ENCODE measurements at places on chromosomes 12 and 14.

GRCh38 chr12:5260591-5261086 is 171.3 kb upstream of the NTF3 start:
- no peak for DNase-seq

DNA sequence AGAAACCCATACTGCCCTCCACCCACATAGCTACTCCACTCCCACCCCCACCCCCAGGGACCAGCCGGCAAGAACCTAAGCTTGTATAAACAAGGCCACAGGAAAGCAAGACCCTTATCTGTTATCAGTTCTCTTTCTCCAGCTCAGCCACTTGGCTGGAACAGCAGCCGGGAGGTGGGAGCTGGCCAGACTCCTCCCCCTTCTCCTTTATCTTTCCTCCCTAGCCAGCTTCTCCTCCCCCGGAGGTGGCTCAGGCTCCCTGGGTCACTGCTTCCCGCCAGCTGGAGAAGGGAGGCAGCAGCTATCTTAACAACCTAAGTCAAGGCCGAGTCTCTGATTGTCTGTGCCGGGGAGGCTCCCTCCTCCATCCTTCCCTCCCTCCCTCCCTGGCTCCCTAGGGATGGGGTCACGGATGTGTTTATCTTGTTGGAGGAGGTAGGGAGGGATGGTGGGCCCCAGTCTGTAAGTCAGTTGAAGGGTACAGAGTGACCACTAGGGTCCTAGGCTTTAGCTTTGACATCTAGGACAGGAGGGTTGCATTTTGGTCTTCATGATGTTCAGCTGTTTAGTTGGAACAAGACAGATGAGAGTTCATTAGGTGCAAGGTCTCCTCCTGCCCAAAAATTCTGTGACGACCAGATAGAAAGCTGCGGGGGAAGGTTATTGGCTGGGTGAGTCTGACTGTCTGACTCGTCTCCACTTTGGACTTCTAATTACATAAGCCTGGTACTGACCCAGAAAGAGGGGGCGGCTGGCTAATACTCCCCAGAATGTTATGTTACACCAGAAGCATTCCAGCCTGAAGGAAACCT is 29.7 kb downstream of the ZFP36L1 start:
- peak; percentile 95 for DNase-seq

- no peak for DNase-seq
These were observed 3.1 kb upstream of the CREBL2 start for GRCh38 chr12:12608557-12608957.

DNA sequence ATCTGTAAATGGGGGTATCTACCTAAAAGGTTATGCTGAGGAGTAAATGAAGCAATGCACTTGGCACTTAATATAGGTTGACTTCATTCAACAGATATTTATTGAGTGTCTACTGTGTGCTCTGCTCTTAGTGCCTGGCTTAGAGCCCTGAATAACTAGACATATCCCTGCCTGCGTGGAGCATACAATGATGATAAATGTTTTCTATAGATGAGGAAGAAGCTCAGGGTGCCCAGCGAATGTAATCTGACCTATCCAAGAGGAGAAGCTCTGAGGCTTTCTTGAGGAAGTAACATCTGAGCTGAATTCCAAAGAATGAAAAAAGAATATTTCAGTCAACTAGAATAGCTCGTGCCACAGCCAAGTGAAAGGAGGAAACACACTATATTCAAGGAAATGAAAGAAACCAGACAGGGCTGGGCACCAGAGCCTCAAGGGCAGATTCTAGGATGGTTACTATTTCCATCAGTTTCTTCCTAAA is 17.9 kb upstream of the HIGD1C start:
- DNase-seq: no peak

GRCh38 chr12:91897025-91897515 is 248.6 kb downstream of the BTG1 start:
- no peak for DNase-seq

DNA sequence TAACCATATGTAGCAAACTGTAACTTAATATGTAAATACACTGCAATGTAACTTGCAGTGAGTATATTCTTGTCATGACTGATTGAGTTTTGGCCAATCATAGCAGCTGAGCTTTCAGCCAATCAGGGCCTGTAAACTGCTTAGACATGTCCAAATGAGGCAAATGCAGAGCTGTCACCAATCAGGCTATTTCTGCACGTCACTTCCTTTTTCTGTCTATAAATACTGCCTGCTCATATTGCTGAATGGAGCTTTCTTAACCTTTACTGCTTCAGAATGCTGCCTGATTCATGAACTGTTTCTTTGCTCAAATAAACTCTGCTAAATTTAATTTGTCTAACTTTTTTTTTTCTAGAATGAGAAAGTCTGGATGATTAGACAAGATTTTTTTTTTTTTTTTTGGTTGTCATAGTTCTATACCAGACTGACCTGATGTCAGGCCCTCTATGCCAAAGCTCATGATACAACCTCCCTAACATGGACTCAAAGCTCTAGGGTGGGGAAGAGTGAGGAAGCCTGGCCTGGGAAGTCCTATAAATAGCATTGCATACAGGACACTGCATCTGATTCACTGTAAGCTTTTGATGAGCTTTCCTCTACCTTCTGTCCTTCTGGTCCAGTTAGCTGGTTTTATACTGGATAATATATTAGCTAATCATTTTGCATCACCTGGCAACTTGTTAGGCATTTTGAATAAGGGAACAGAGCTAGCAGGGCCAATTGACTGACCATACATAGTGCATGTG is 12.0 kb downstream of the MGP start:
- no peak for DNase-seq

- no peak for DNase-seq
These were observed 22.2 kb downstream of the VCPKMT start for GRCh38 chr14:50094056-50094755.

- DNase-seq: no peak
These were observed 201.7 kb downstream of the NUAK1 start for GRCh38 chr12:105937009-105937408.

DNA sequence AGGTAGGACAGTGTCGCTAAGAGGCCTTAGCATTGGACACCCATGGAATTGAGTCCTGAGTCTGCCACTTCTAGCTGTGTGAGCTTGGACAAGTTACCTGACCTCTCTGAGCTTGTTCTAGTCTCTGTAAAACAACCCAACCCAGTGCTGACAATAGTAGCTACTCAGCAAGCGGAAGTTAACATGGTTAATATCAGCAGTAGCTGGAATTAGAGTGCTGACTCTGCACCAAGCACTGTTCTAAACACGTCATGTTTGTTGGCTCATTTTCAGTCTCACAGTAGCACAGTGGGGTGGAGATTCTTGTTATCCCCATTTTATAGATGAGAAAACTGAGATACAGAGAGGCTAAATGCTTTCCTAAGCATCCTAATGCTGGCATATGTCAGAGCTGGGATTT is 47.5 kb upstream of the RIN3 start:
- DNase-seq: no peak

GRCh38 chr12:77299001-77299400 is 233.6 kb upstream of the E2F7 start:
- no peak for DNase-seq

DNA sequence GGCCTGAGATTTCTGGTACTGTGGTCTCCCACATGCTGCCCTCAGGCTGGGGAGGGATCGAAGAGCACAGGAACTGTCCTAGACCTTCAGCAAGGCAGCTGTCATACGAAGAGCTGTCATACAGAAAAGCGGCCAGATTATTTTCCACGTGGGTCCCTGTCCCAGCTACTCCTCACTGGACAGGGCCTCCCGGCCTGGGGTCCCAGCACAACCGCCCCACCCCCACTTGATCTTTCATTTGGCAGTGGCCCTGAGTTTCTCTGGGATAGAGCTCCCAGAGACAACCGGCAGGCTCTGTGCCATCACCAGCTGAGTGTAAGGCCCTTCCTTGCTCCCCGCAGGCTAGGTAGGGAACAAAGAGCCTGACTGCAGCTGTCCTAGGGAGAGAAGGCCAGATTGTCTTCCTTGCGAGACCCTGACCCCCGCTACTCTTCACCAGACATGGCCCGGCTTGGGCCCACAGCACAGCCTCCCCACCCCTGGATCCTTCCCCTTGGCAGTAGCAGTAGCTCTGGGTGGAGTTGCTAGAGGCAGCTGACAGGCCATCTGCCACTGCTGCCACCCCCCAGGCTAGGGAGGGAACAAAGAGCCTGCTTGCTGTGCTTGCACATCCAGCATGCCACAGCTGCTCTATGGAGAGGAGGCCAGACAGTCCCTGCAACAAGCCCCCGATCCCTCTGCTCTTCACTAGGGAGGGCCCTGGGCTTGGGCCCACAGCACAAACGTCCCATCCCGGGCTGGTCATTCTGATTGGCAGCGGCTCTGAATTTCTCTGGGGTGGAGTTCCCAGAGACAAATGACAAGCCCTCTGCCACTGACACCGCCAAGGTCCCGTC is 3.1 kb upstream of the OR4N2 start:
- no peak for DNase-seq

GRCh38 chr12:129075460-129076208 is 222.4 kb downstream of the GLT1D1 start:
- DNase-seq: no peak

GRCh38 chr14:69303086-69303485 is 43.1 kb downstream of the GALNT16 start:
- no peak for DNase-seq

DNA sequence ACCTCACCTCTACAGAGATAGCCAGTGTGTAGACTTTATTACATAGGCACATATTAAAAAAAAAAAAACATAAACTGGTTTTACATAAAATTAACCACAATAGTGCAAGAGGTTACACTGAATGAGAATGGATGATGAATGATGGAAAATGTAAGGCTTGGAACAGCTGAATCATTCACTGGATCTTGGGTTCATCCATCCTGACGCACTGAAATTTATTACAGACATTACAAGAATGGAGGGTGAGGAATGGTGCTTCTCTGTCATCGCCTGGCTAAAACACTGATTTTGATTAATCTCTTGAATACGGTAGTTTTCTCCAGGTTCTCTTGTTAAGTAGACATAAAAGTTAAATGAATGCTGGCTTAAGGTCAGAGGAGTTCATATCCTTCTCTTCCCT is 40.0 kb upstream of the GTF2A1 start:
- DNase-seq: no peak

DNA sequence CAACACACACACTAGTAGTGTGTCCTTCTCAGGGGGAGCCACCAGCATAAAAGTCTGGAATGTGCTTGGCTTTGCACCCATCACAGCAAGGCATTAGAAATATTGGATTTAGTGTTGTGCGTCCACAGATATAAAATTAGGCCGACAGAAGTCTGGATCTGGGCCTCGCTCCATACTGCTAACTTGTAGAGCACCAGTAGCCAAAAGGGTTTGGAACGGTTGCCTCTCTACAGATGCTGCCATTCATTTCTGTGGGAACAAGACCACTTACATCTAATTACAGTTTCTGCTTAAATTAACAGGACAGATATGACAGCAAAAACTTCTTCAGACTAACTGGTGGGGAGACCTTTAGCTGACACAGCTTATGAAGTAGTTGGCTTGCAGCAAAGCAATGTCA is 94.2 kb downstream of the EXOC5 start:
- DNase-seq: no peak

- DNase-seq: no peak
These were observed 7.8 kb upstream of the DTD2 start for GRCh38 chr14:31465111-31465510.

DNA sequence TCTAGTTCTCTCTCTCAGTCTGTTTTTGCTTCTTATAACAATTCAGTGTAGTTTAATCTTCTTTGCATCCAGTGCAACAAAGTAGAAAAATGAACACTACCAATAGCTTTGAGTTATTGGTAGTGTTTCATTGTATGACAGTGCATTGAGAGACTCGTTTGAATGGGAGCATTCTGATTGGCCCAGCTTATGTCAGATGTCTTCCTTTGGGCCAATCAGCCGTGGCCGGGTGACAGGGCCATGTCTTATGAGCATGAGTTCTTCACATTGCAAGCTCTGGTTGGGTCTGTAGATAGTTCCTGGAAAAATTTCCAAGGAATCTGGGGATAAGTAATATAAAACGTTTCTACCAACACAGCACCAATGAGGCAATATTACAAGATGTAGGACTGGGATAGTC is 36.5 kb downstream of the GYS2 start:
- DNase-seq: no peak

DNA sequence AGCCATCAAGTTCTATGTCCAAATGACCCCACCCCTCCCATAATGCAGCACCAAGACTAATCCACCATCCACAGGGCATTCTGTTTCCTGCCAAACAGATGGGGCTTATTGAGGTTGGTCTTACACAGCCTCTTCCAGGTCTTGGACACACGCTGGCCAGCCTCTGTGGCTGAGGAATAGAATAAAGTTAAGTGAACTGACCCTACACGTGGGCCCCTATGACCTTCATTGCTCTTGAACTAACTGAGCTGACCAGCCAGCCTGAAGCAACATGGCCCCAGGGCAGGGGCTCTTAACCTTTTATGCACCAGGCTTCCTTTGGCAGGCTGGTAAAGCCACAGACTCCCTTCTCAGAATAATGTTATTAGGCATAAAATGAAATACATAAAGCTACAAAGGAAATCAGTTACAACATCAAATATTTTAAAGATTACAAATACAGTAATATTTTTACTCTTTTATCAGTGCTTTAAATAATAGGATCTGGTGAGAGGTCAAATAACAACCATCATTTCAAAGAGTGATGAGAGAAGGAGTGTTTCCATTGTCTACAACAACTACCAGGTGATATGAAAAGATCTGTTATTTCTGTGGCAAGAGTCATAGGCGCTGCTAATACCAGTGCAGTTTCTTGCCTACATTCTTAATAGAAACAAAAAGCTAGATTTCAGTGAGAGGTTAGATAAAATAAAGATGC is 192.9 kb upstream of the NUDT4 start:
- no peak for DNase-seq

- no peak for DNase-seq
These were observed 267.7 kb upstream of the G2E3 start for GRCh38 chr14:30291216-30291615.

GRCh38 chr14:90475298-90475697 is 78.5 kb downstream of the CALM1 start:
- no peak for DNase-seq

DNA sequence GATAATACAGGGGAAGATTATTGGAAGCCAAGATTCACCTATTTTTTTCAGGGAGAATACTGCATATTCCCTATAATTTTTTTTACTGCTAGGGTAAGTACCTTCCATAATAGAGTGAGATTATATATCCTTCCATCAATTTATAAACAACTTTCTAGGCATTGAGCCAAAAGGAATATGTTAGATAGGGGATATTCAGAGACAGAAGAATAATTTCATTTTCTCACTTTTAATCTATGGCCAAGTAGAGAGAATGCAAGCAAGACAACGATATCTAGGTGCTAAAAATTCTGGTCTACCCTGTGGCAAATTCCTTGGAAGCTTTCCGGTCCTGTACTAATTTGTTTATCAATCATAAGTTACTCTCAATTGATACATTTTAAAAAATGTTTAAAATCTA is 69.7 kb upstream of the STAC3 start:
- DNase-seq: no peak

DNA sequence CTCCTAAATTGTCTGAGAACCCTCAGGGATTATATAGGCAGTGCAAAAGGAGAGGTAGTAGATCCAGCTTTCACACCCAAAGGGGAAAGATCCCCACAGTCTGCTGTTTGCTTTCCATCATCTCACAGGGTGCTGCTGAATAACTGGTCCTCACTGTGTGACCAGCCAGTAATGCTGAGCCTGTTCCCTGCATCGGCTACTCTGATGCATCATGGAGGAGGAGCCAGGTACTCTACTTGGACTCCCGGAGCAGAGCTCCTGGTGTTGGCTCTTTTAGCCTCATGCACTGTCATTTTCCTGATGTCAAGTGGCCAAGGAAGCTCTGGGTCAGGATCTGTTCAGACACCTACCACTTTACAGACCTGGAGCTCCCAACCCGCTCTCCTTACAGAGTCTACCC is 127.4 kb upstream of the ATF1 start:
- DNase-seq: no peak
